ENCODE measurements at places on chromosomes 11 and 22. TPM values are rescaled to one million over a fixed set of nuclear protein-coding genes. Genes with fewer than 3 reads are reported as not detected.

GRCh38 chr22:19663286-19663815 is 51.0 kb upstream of the SEPTIN5 start:
- no peak for DNase-seq

DNA sequence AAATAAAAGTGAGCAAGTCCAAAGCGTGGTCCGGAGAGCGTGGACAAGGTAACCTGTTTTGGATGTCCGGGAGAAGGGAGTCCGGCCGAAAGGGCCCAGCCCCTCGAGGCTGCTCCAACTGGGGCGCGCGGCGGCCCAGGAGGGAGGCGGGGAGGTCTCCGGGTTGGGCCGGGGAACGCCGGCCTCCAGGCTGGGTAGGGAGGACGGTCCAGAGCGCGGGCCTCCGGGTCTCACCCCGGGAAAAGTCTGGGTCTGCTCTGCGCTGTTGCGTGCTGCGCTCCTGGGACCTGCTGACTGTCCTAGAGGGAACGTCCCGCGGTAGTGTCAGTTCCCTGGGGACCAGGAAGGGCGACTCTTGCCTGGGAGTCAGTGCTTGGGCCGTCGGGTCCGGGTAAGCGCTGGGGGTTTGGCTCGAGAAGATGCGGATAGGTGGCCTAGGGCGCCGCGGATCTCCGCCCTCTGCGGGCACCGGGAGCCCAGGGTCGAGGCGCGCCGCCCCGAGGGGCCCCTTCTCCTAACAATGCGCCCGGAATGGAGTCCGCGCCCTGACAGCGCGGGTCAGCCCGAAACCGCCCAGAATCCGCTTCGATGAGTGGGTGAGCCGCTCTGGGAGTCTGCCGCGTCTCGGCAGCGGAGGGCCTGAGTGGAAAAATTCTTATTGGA is 988 bp upstream of the FLI1 start:
- DNase-seq, result no peak

- DNase-seq, result no peak
These were observed 3.5 kb downstream of the CBX7 start for GRCh38 chr22:39148727-39149535.

GRCh38 chr11:69002570-69003231 is 10.3 kb downstream of the MRGPRF start:
- no peak for DNase-seq

DNA sequence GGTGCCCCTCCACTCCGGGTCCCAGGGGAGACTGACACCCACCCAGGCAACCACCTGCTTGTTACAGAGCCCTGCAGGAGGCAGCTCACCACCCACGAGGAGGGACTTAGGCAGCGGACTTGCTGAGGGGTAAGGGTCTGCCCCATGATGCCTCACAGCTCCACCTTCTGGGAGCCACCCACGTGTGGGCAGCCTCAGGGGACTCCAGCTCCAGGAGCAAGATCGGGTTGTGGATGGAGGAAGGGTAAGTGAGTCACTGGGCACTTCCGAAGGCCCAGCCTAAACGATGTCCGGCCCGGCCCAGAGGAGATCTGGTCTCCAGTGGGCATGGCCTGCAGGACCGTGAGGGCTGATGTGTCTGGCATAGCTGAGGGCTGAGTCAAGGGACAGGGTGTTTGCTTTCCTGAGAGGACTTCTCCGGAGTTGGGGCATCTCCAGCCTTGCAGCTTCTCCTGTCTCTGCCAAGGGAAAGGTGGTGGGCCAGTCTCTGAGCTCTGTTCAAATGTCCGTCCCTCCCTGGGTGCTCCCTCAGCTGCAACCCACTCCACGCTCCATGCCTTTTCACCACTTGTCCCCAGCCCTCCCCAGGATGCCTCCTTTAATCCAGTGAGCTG is 32.3 kb upstream of the P2RY2 start:
- no peak for DNase-seq

GRCh38 chr11:113481672-113482071 is 6.5 kb upstream of the DRD2 start:
- no peak for DNase-seq

- DNase-seq, result no peak
These were observed 55.7 kb downstream of the BCR start for GRCh38 chr22:23236026-23236425.

DNA sequence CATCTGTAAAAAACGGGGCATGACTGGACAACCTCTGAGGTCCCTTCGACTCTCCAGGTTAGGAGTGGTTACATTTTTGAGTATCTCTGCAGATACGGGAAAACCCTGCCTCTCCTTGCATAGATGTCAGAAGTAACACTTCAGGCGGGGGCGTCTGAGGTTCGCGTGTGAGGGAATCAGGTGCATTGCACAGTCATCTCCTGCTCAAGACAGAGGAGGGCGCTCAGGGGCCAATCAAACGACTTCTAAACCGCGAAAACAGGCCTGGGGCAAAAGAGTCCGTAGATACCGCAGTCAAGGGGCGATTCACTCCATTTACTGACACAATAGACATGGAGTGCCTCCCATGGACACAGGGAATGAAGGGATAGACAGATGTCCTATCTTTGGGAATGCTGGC is 31.7 kb downstream of the KIRREL3 start:
- DNase-seq, result no peak

CDC45 gene
- total RNA-seq, result 34.8 TPM

GAL3ST1 gene
- 1.8 TPM for total RNA-seq

BDNF gene
- 0.02 TPM for total RNA-seq

MMP10 gene
- not detected for total RNA-seq

MMP8 gene
- total RNA-seq, result not detected

Measured in HepG2 (cell line).